ENCODE measurements at places on chromosomes 3 and 15. TPM values are rescaled to one million over a fixed set of nuclear protein-coding genes. Genes with fewer than 3 reads are reported as not detected.

PLCB2 gene
- 17.9 TPM for total RNA-seq

GASK1A gene
- 8.2 TPM for total RNA-seq

SLC24A5 gene
- not detected for total RNA-seq

NLGN1 gene
- total RNA-seq = 3.4 TPM

HTR3E gene
- total RNA-seq = not detected

HYAL3 gene
- 4.0 TPM for total RNA-seq

SNTN gene
- total RNA-seq = 41.4 TPM

GRK7 gene
- total RNA-seq = 0.12 TPM
